ENCODE measurements at places on chromosomes 1 and 21.

DNA sequence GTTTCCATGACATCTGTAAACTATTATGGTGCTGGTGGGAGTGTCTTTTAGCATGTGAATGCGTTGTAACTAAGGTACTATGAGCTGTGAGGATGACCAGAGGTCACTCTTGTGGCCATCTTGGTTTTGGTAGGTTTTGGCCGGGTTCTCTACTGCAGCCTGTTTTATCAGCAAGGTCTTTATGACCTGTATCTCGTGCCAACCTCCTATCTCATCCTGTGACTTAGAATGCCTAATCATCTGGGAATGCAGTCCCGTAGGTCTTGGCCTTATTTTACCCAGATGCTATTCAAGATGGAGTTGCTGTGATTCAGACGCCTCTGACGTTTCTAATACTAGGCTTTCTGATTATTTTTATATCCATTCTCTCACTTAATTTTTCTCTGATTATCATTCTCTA, 9.4 kb downstream of the NCAM2 start:
- no peak for DNase-seq

DNA sequence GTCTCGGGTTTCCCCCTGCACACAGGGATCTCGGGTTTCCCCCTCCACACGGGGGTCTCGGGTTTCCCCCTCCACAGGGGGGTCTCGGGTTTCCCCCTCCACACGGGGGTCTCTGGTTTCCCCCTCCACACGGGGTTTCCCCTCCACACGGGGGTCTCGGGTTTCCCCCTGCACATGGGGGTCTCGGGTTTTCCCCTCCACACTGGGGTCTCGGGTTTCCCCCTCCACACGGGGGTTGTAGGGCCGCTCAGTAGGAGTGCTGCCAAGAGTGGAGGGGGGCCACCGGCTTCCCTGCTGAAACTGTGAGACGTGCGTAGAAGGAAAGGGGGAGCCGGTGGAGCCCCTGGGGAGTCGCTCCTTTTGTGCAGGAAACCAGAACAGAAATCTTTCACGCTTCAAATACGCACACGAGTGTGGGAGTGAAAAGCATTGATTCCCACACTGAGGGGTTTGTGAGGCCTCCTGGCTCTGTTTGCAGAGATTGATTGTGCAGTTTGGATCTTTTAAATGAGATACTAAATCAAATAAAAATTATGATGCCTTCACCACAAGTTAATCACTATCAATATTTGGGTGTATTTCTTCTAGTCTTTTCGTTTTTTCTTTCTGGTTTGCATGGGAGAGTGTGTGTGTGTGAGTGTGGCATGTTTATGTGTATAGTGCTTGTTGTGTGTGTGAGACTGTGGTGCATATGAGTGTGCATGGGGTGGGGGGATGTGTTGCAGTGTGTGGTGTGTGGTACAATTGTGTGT, 54.3 kb upstream of the TRAPPC10 start:
- no peak for DNase-seq

DNA sequence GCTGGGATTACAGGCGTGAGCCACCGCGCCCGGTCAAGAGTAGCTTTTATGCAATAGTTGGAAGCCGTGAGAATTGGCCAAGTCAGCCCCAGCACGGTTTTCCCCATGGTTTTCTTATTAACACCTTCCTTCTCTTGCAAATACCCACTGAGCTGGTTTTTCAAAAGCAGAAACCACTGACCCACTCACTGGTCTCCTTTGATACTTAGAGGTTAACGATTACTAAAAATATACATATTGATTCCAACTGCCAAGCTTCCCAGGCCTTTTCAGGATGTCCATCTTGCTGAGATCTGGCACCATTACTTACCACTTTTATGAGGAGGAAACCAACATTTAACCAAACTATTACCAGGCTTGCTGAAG, 25.9 kb upstream of the TARDBP start:
- DNase-seq = no peak

- DNase-seq = no peak
Observed at GRCh38 chr1:100543640-100544039, 5.7 kb downstream of the GPR88 start.

DNA sequence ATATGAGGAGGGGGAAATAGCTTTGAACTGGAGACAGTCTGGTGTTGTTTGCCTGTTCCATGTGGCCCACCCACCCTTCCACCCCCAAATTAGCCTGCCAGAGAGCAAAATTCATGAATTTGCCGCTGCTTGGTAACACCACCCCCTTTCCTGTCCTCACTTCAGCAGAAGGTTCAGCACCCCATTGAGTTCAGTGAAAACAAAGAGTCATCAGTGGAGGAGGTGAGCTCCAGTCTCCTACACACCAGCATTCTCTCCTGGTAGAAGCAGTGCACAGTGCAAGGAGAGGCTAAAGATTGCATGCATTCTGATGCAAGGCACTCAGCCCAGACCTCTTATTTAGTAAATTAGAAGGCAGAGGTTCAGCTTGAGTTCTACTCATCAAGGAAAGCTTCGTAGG, 99.7 kb upstream of the DYNLT5 start:
- DNase-seq = no peak

- DNase-seq = no peak
Observed at GRCh38 chr1:180524160-180524914, 22.0 kb upstream of the ACBD6 start.

GRCh38 chr1:174200746-174201145, 41.4 kb downstream of the RABGAP1L start:
- DNase-seq = no peak

- DNase-seq = no peak
Observed at GRCh38 chr1:42660907-42661500, 2.8 kb downstream of the PPIH start.

DNA sequence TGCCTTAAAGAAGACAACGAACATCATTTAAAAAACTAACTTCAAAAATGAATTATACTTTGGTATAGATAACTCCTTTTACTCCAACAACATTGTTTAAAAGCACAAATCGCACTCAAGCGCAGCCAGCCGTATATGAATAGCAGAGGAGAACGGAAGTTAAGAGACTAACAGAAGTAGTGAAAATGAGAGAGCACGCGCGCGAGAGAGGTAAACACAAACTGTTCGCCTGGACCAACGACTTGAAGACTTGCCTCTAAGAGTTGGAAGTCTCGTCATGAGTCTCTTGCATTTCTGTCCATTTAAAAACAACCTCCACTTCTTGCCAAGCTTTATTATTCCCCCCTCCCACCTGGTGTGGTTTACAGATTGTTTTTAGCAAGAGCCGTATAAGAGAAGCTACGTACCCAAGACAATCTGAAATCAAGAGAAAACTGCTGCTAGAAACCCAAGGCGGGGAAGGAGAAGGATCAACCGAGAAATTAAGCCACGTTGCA, 479 bp downstream of the SELENOF start:
- DNase-seq = no peak

DNA sequence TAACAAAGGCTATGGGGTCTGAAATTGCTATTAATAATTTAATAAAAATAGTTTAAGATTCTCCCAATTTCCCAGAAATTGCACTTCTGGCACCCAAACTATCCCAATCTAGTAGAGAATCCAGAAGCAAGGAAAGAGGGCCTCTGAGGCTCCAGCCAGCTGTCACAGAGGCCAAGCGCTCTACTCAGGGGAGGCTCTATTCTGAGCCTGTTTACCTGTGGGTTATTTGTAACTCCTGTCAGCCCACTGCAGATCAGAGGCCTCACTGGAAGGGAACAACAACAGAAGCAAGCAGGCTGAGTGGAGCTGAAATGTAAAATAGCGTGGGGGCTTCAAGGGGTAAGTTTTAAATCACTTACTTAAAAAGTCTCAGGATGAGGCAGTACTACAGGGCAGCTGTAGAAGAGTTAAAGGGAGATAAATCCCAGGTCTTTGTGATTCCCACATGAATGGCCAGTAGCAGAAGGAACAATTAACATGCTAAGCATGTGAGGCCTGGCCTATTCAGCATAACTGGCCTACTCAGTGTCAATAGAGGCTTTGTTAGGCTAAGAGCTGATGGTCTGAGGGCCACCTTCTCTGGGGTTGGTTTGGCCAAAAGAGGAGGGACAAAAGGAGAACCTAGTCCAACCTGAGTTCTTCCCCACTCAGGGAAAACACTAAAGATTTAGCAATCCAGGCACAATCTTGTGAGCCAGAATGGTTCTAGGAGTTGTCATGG, 12.8 kb downstream of the ZNF687 start:
- DNase-seq = no peak

- no peak for DNase-seq
Observed at GRCh38 chr1:23801876-23802275, 1.3 kb upstream of the GALE start.

GRCh38 chr1:169530448-169530847, 44.7 kb upstream of the SLC19A2 start:
- no peak for DNase-seq

GRCh38 chr1:12407050-12407961, 177.5 kb downstream of the VPS13D start:
- no peak for DNase-seq

DNA sequence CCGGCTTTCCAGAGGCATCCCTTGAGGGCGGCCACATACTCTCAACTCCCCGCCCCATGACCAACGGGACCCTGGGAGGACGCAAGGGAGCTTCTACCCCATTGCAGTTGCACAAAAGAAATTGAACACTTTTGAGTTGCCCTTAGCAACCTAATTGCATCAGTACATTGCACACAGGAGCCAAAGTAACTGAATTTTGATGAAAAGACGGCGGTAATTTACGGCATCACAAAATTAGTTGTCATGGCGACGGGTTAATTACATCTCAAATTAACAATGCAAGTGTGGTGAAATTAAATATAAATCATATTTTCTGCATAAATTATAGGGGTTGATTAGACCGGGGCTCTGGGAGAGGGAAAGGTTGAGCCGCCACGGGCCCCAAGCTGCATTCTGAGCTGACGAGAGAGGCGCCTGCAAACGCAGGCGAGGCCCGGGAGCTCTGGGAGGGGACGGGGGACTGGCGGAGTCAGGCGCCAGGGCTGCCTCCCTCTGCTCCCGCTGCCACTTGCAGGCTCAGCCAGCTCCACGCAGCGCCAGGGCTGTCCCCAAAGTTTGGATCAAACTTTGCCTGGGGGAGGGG, 61.4 kb downstream of the CASZ1 start:
- DNase-seq = no peak

- no peak for DNase-seq
Observed at GRCh38 chr1:74245168-74245772, 10.1 kb downstream of the TNNI3K start.

DNA sequence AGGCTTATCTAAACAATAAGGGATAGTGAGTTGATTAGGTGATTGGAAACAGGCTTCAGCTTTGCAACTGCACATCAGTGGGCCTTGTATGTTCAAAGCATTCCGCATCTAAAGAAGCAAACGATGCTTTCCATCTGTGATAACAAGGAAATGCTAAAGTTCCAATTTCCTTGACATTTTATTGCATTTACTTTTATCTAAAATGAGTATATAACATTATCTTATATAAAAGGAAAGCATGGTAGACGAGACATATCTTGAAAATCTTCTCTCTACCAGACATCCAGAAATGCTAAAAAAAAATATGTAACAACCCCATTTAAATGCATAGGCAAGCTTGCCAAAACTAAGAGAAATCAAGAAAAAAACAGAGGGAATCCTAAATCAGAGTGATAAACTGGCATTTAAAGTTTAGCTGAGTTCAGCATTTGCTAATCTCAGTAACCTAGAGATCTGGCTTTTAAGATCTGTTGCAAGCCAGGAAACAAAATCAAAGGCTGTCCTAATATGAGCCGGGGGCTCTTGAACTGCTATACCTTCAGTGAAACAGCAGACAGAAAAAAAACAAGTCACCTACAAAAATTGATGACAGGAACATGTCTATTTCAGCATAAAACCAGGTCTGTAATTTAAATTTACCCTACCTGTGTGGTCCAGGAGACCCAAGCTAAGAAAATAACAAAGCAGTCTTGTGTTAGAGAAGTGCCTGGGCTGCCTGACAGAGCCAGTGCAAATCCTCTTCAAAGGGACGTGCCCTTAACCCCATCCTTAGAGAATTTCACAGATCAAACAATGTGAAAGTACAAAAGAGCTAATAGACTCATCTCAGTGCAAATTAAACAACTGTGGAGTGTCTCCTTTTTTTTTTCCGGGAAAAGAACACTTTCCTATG, 3.1 kb upstream of the RGS13 start:
- no peak for DNase-seq

DNA sequence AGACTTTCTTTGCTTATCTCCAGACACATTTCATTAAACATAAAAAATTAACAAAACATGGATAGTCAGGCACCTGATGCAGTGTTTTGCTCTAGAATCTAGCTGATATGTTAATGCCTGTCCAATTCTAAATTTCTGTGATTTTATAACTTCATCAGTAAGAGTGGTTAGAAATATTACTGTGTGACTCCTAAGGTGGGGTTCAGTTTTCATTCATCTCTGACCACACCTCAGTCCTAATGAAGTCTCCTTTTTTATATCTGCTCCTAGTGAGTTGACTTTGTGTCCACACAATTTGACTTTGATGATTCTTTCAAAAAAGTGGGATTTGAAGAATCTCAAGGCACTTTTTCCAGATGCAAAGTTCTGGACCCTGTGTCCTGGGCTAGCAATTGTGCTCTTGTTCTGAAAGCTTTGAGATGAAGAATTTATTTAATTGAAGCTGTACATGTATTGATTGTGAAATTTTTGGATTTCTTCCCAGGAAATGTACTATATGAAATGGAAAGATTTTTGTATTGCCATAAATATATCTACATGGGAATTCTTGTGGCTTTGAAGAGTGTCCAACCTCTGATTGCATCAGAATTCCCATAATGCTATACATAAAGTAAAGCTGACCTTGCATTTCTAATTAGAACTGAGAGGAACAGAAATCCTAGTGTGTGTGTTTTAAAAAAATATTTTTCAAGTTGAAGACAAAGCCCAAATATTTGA, 111.2 kb downstream of the GIPC2 start:
- no peak for DNase-seq

DNA sequence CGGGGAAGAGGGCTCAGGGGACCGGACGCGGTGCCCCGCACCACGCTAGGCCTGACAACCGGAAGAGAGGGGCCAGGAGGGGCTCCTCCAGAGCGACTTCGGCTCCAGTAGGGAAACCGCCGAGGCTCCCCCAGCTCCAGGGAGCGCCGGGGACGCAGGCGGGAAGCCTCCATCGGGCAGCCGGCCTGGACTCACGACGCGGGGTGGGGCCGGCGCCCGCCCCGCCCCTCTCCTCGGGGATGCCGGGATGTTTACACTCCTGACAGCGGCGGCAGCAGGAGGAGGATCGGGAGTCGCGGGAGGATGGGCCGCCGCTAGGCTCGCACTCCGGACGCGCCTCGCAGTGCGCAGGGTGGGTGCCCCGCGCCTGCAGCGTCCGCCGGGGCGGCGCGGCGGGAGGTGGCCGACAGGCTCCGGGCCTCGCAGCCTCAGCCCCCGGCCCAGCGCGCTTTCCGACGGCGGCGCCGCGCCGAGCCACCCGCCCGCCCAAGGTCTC, at the start of gene NEK7:
TSS of gene NEK7 (plus strand) at position 254 of the 496 bp plus-strand sequence. CDS start 75,583 bp downstream, outside the sequence.
- peak; percentile 63 for DNase-seq
